Activated naive CD4-positive, alpha-beta T cell treated with anti-CD3 and anti-CD28 coated beads, Interleukin-2, amount 50 U/mL, for 16 hours (primary cell): ENCODE measurements at places on chromosomes 3 and 15.

DNA sequence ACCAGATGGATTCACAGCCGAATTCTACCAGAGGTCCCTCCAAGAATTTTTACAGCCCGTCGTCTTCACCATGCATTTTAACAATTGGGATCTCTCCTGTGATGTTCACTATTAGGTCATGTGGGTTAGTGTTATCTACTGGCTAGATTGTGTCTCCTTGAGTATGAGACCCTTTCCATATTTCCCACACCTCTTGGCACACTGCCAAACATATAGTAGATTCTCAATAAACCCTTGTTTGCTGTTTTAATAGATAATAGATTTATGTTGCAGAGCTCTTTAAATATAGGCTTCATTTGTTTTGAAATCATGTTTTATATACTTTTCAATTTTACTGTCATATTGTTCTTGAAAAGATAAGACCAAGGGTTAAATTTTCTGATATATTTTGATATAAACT, 34.9 kb upstream of the ADGRG7 start:
- no peak for DNase-seq

GRCh38 chr3:16396202-16396601, 117.3 kb downstream of the RFTN1 start:
- no peak for DNase-seq

DNA sequence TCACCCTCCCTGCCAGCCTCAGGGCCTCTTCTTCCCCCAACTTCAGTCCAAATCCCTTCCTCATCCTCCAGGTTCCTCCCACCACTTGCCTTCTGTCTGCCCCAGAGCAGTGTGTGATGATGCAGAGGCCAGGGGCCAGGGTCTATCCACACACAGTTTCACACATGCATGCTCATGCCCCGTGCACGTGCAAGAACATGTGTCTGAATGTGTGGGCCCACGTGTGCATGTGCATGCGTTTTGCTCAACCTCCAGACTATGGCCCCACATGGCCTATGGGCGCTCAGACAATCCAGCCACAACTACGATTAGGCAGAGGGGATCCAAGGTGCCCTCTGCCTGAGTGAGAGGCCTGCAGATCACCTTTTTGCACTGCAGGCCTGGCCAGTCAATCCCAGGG, 32.3 kb upstream of the SLC6A1 start:
- DNase-seq: no peak

DNA sequence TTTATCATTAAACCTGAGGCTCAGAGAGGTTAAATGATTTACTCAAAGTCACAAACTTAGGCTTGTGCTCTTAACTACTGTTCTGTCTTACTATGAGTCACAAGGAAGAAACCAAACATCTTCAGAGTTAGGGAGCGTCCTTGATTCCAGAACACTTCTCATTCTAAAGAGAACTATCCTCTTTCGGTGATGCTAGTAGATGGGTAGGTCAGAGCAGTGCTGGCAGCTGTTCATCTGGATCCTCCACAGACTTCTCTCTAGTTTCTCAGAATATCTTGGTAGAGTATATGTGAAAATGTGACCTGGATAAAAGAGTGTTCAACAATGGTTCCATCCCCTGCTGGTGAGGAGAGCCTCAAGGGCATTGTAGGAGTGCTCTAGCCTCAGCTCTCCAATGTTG, 3.3 kb downstream of the ARL6IP5 start:
- no peak for DNase-seq

GRCh38 chr15:88467935-88468528, 524 bp downstream of the MRPS11 start:
- no peak for DNase-seq

DNA sequence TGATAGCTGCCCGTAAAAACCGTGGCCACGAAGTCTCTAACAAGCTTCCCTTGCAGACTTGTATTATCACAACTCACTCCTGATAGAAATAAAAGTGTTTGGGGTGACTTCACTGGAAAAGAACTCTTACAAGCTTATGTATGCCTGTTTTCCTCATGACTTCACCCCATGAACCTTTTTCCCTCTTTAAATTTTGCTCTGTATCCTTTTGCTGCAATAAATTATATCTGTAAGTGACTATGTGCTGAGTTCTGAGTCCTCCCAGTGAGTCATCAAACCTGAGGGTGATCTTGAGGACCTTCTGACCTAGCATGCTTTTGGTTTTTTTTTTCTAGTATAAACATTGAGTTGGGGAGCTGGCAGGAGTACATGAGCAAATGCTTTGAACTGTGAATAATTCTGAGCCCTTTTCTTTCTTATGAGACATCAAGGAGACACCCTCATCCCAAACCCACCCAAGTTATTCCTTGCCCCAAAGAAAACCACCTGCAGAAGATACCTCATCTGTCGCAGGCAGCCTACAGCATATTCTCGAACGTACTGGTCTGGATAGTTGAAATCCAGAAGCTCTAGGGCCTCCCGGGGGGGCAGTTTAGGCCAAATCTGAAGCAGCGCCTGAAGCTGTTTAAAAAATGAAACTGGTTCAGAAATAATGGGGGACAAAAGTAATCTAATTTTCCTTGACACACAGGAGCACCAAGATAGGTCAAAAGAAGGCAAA, 85.9 kb downstream of the FAIM start:
- DNase-seq: no peak

DNA sequence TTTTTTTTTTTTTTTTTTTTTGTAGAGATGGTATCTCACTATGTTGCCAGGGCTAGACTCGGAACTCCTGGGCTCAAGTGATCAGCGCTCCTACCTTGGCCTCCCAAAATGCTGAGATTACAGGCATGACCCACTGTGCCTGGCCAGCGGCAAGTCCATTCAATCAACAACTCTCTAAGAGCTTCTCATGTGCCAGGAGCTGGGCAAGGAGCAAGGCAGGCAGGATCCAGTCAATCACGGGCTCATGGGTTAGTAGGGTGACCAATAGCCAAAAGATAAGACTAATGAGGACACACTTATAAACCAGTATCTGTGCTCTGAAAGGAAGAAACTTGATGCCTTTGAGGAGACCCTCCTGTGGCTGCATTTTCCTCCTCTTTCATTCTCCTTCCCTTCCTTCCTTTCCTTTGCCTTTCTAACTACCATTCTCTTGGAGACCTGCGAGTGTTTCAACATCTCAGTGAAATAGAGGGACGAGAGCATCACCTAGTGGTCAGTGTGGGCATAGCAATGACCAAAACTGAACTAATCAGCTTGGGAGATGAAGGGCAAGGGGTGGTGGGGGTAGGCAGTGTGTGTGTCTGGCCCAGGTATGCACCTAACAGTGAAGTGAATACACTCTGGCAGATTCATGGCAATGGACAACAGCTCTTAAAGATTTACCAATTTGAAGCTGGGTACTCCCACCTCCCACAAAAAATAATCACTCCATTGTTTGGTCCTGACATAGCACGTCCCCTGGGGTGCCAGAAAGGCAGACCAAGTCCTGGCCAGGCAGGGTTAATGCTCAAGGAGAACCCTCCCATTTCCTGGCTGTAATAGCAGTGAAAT, 6.3 kb downstream of the RPP25 start:
- DNase-seq: peak; percentile 79

DNA sequence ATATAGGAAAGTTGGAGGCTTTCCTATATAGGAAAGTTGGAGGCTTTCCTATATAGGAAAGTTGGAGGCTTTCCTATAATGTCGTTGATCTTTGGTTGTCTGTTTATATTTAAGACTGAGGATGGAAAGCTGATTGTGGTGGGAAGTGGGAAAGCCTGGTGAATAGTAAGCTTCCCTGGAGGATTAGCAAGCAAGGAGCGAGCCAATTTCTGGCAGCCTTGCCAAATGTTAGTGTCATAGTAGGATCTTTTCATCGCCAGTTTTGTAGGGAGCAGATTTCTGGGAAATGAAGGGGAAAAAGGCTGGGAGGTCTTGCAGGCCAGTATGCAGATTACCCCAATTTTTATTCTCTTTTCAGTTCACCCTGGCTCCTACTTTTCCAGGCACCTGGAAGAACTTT, 39.9 kb upstream of the CCNL1 start:
- no peak for DNase-seq

- DNase-seq: no peak
These were observed at the start of gene MAP1A for GRCh38 chr15:43517354-43518196. Gene MAP1A (plus strand): TSS chr15:43517608. CDS start chr15:43521474, 3,866 bp downstream.

DNA sequence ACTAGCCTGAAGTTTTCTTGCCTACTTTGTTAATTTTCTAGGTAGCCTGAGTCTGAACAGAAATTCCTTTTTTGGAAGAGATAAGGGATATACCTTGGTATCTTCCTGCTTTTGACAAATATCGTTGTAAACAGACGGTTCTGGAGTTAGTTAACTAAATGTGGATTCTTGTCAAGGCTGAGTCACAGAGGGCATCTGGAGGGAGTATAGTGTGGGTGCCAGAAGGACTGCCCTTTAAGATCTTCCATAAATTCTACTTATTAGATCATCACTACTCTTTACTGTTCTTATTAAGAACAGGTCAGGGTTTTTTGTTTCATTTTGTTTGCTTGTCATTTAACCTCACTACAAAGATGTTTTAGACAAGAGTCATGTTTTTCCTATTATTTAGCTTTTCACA, 125.3 kb upstream of the SKOR1 start:
- no peak for DNase-seq

DNA sequence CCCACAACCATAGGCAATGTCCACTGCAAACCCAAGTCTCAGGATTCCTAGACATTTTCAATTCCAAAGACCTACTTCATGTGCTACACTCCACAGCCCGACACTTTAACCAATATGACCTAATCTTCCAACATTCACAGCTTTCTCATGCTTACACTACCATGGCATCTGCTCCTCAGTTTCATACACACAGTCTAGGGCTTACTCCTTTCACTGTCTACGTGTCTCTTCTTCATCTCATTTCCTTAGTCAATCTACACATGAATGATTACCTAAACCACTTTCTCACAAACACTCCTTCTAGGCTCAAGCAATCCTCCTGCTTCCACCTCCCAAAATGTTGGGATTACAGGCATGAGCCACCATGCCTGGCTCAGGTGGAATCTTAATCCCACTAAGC, 106.3 kb downstream of the STAG1 start:
- DNase-seq: no peak

- DNase-seq: no peak
These were observed 103.8 kb downstream of the GALK2 start for GRCh38 chr15:49273734-49274318.

DNA sequence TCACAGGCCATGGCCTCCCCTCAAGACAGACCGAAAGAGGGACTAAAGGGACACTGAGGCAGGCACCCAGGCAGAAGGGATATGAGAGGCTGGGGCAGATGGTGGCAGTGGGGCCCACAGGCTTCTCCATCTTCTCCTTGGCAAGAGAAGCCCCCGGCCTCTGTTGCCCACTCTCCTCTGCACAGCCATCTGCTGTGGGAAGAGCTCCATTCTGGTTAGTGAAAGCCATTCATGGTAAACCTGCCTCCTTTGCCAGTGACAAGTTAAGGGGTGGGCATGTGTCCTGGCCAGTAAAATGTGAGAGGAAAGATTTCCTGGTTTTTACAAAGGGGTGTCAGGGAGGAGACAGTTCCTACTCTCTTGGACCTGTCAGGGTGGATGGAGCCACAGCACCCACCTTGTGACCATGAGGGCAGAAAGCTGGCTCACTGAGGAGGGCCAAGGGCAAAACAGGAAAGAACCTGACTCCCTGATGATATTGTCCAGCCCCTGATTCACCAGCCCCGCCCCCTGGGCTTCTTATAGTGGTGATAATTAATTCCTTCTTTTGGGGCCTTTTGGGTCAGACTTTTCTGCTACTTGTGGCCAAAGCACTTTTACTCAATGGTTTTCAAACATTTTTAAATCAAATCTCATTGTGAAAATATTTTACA, 130.4 kb upstream of the SMAD3 start:
- DNase-seq: no peak

- DNase-seq: no peak
These were observed 21.3 kb upstream of the MAGEF1 start for GRCh38 chr3:184733181-184733580.

DNA sequence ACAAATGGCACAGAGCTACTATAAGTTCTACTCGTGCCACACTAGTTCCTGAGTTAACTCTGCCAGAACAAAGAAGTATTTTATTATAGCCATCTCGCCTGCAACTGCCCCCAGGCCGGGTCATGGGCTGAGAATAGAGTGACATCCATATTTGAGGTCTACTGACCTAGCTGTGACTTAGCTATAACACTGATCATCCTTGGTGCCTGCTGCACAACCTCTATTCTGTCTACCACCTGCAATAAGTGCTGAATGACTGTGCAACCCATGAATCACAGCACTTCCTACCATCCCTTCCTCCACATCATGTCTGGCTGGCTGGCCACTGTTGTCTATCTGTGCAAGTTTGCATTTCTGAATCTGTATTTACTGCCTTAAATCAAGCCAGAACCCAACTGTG, 506.5 kb upstream of the TBL1XR1 start:
- no peak for DNase-seq

DNA sequence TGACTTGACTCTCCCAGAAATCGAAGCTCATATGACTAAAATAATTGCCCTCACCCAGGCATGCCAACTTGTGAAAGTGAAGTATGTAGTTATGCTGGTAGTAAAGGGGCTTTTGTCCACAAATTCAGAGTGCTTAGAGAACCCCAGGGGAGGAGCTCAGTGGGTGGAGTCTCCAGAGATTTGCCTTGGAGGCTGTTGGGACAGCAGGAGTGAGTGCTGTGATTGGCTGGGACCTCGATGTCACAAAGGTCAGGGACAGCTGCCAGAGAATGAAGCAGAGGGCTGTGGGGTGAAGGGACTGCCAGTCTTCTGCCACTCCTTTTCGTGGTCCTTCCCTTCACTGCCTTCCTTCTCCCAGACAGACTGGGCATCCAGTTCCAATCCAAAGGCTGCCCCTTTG, 49.8 kb downstream of the ZNF445 start:
- DNase-seq: no peak

DNA sequence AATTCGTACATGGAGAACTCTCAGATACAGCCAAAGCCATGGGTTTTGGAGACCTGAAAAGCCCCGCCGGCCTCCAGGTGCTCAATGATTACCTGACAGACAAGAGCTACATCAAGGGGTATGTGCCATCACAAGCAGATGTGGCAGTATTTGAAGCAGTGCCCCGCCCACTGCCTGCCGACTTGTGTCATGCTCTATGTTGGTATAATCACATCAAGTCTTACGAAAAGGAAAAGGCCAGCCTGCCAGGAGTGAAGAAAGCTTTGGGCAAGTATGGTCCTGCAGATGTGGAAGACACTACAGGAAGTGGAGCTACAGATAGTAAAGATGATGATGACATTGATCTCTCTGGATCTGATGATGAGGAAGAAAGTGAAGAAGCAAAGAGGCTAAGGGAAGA, 23.5 kb downstream of the MYO5A start:
- DNase-seq: no peak

DNA sequence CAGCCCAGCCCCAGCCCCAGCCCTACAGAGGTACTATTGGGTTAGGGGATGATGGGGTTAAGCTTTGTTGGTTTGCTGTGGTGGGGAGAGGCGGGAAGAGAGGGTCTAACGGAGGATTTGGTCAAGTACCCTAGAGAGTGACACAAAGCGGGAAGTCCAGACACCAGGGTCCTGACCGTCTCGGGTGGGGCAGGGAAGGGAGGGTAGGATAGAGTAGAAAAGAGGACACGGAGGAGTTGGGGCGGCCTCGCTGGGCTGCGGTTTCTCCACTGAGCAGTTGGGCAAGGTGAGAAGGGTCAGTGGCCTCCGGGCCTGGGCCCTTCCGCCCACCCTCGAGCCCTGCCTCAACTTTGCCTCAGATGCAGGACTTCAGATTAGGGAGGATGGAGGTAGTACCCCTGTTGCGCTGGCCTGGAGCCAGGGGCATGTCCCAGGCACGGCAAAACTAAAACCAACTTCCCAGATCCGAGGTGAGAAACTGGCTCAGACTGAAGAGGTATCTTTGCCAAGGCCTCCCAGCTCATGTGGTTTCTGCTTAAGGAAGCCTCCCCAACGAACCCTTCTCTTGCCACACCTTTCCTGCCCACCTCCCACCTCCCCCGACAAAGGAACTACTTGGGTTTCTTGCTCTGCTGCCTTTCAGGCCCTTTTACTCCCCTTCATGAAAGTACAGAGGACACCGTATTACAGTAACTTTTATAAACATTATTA, 551 bp downstream of the PML start:
- no peak for DNase-seq
